NCI-H1694 (cell line): ENCODE measurements at places on chromosomes 5 and 9.

DNA sequence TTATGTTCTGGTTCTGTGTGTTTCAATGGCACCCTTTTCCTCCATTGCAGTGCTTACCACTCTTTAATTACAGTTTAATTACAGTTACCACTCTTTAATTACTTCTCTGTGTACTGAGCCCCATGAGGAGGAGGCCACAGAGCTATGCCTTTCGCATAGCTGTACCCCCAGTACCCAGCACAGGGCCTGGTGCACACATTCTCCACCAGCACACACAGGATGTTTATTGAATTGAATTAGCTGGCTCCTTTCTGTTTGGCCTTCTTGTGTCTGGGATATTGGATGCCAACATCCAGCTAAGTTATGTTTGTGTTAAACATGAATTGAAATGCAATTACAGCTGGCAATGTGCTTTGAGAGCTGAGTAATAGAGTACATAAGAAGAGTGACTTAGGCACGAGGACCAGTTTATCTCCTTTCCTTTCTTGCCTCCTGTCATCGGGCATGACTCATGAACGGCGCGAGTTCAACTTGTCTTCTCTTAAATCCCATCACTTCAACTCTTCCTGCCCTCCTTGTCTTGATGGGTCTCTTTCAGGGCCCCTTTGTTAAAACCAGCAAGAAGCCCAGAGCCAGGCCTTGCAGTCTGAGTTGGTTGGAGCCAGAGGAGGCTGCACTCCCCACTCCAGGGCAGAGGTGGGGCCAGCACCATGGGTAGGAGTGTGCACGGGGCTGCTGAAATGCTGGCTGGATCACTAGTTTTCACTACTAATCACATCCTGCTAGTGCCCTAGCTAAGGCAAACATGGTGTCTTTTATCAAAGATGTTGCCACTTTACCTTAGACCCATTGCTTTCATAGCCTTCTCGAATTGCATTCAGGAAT is 37.4 kb downstream of the MVB12B start:
- DNase-seq: no peak

DNA sequence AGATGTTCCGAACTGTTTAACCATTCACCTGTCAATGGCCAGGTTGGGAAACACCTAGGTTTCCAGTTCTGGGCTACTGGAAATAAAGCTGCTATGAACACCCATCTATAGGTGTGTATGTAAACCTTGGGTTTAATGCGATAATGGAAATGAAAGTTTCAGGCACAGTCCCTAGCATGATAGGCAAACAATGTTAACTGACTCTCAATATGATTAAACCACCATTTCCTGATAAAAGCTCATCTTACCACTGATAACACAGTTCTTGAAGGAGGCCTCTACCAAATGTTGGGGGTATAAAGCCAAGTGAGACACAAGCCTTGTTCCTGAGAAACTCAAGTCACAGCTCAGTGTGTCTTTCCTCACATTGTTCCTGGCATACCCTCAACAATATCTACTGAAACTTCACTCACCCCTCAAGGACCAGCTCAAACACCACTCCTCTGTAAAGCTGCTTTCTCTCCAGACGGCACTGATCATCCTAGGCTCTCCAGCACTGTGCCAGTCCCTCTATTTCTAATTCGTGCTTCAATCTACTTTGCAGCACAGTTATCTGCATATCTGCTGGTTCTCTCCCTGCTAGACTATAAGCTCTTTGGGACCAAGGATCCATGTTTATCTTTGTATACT is 15.8 kb downstream of the RAB14 start:
- DNase-seq: no peak

DNA sequence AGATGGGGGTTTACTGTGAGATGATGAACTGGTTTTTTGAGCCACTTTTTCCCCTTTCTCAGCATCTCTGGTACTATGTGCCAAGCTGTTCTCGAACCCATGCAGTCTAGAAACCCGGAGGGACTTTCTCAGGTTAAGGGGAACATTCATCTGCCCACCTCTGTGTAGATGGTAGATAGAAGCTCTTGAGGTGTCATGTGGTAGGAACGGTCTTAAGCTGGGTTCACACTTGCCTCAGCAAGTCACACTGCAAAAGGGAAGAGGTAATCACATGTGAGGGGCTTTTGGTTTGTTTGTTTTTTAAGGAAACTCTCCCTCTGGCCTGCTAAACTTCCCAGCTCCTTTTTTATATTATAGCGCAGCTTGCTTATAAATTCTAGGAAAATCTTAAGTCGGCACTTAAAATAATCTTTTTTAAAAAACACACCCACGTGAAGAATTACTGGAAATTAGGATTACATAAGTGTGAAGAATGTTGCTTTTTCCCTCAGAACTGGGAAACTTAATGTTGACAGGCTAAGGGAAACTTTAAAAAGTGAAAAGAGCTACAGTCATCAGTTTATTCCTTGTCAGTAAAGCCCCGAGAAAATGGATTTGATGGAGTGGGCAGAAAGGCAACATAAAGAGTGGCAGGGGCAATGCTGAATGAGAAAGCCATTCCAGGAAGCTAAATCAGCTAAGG is 430.3 kb downstream of the ARHGEF28 start:
- no peak for DNase-seq

GRCh38 chr5:145903113-145903512 is 30.3 kb upstream of the GRXCR2 start:
- DNase-seq: no peak

GRCh38 chr9:304106-304505 is 89.4 kb downstream of the DOCK8 start:
- no peak for DNase-seq
